ENCODE measurements at places on chromosomes 11 and 22.

DNA sequence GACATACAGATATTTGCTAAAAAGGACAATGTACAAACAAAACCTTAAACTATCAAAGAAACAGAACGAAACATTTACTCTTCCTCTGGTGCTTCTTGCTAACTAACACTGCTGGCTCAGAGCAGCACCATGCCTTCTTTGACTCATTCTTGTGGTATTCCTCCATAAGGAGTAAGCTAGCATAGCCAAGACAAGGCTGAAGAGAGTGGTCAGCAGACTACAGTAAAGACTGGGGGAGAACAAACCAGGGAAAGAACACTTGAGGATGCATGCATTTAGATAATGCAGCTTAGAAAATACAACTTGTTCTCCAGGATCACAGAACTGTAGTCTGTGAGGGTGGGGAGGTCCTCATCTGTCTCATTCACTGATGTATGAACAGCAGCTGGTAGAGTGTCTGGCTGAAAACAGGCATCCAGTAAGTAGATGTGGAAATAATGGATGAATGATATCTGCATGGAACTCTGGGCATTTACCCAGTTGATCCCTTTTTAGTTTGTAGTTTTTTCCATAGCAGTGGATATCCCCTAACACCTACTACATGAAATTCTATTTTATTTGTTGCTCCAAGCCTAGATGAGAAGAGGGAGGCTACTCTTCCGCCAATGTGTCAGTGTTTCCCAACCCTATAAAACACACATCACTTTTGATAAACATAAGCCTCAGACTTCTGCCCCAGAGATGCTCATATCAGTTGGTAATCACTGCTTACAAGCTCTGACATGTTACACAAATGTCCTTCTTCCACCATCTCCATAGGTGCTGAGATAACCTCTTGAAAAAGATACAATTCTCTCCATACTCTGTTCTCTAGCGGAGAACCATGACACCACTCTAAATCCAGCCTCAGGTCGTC is 7.3 kb downstream of the SNX19 start:
- DNase-seq, result no peak

DNA sequence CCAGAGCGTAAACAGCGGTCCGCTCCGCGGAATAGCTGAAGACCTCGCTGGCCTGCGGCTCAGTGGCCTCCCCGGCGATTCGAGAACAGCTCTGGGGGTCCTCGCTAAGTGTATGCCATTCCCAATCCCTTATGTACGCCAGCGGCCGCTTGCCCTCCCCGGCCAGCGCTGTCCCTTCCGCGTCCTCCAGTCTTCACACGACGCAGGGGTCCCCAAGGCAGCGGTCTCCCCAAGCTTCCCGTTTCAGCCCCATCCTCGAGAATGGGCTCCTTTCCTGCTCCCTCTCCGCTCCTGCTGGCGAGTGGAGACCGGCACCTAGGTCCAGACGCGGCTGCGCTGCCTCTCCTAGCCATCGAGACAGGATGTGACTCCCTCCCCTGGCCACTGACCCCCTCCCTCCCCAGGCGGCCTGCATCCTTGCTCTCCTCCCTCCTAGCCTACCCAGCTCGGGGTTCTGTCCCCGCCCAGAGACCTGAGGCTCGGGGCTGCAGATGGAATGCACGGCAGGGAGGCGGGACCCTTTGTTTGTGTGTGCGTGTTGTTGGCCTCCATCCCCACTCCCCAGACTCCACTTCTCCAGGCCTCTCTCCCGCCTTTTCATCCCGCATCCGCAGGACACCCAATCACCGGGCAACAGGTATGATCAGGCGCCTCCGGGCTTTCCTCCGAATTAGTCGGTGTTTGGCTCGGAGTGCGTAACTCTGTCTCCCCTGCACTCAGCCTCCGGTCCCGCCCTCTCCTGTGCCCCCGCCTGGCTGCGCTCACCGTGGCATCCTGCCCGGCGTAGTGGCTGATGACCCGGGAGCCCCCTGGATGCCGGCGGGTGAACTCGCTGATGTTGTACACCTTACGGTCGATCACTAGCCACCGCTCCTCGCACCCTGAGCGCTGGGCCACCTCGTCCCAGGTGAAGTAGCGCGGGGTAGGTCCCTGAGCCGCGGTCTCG is 740 bp downstream of the FADS1 start:
- DNase-seq, result peak; percentile 94

DNA sequence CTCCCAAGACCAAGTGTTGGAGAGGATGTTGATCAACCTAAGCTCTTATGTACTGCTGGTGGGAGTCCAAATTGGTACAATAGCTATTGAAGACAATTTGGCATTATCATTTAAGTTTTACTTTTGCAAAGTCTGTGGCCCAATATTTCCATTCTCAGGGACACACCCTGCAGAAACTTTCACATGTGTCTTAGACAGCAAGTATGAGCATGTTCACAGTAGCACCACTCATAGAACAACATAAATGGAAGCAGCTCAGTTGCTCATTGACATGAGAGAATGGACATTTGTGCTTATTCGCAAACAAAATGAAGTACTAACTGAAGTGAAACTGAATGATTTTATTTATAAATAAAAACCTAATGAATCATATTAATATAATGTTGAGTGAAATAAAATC is 135.5 kb downstream of the NOX4 start:
- DNase-seq, result no peak

DNA sequence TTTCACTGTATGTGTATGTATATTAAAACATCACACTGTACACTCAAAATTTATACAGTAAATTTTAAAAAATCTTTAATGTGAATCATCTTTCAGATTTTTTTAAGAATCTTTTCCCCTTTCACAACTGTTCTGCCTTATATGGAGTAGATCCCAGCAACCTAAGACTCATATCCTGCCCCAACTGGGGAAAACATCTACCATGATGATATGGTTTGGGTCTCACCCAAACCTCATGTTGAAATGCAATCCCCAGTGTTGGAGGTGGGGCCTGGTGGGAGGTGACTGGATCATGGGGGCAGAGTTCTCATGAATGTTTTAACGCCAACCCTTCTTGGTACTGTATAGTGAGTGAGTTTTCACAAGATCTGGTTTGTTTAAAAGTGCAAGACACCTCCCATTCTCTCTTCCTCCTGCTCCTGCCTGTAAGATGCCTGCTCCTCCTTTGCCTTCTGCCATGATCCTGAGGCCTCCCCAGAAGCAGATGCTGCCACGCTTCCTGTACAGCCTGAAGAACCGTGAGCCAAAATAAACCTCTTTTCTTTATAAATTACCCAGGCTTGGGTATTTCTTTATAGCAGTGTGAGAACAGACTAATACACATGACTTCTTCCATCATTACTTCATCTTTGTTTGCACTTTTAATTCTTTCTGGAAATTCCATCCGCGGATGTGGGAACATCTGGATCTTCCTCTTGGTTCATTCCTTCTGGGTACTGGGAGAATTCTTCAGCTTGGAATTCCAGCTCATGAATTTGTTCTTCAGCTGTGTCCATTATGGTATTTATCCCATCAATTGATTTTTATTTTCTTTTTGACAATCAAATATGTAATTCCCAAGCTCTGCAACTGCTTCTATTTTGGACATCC is 36.9 kb downstream of the LINC01488 start:
- no peak for DNase-seq

DNA sequence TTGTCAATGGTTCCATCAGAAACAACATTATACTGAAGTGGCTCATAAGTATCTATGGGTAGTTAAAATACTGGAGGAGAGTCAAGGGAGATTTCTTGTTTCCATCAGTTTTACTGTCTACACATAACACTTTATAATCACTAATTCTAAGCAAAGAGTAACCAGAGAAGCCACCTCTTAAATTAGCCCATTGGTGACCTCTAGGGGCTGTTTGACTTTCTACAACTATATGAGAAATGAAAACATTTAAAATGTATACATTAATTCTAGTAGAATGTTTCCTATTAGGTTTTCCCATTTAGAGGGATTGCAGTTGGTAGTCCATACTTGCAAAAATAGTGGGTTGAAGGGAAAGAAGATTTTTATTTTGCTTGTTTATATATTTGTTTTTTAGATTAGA is 504.3 kb downstream of the FAM181B start:
- no peak for DNase-seq

DNA sequence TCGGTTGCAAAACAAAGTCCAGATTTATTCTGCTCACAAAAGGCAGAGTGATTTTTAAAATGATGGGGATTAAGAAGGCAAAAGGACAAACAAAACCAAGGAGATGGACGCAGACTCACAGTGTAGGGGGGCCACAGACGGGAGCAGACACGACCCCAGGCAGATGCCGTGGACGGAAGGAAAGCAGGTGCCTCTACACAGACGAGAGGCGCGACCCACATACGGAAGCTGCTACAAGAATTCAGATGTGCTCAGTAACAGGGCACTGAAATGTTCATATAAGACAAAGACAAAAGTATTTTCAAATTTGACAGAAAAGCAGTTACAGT is 148.9 kb downstream of the BRD1 start:
- no peak for DNase-seq

- no peak for DNase-seq
These were observed 19.9 kb upstream of the BBOX1 start for GRCh38 chr11:27020751-27021150.

GRCh38 chr11:63747011-63747410 is 21.6 kb downstream of the ZFTA start:
- DNase-seq, result no peak

DNA sequence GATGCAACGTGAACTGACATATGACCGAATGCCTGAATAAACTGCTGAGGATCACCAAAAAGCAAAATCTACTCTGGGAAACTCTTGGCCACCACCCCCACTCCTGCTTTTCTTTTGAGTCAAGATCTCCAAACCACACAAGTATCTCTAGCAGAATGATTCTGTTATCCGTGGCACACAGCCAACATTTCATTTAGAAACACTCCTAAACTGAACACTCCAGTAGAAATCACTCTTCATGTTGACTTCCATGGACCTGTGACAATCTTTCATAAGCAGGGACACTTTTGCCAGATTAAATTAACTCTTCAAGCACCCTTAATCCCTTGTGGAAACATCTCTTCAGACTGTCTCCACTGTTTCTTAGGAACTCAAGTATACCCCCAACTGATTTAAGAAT is 44.4 kb downstream of the VSIG10L2 start:
- peak; percentile 27 for DNase-seq

DNA sequence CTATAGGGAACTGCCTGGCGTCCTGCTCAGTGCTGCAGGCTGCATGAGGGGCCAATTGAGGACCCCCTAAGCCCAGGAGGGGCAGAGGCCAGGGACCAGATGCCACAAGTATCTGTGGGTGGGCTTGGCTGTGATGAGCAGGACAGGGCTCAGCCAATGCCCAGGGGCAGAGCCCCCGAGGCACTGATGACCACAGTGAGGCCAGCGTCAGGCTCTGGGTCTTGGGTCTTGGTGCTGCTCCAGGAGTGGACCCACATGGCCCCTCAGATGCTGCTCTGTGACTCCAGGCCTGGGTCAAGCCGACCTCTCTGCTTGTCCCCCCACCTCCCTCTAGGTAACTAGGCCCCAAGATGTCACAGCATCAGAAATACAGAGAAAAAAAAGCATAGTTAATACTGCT is 50.6 kb downstream of the RTN4R start:
- no peak for DNase-seq

- no peak for DNase-seq
These were observed at the start of gene TAGLN for GRCh38 chr11:117199053-117199915. TSS of gene TAGLN (plus strand) at chr11:117199370. CDS start at chr11:117203014, 3,644 bp downstream.

- DNase-seq, result no peak
These were observed 1.2 kb upstream of the TIRAP start for GRCh38 chr11:126281666-126282175.

DNA sequence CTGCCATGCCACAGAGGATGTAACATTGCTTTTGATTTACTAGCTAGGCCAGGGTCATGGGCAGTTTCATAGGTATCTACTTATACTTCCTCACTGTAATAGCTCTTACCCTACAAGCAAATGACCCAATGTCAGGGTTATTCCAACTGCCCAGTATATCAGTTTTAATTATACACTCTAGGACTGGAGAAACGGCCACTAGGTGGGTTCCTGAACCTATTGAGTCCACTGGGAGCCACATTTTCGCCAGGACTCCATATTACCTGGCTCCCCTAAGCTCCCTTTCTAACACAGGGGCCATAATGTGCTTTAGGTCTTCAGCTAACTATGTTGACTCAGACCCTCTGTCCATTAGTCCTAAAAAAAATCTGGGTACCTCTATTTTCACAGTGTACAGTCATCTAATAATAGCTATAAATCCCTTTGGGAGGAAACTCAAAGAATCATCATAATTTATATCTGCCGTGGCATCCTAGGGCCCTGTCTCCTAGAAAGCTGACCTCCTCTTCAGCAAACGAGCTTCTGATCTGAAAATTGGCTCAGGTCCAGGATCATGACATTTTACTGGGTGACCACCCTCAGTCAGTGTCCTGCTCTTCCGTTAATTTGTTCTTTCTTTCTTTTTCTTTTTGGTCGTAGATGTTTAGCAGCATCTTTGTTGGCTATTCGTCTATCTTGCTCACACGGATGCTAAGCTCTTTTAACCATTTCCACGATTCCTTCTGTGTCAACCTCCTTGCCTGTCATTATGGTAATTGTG is 244.3 kb downstream of the FAM76B start:
- no peak for DNase-seq

DNA sequence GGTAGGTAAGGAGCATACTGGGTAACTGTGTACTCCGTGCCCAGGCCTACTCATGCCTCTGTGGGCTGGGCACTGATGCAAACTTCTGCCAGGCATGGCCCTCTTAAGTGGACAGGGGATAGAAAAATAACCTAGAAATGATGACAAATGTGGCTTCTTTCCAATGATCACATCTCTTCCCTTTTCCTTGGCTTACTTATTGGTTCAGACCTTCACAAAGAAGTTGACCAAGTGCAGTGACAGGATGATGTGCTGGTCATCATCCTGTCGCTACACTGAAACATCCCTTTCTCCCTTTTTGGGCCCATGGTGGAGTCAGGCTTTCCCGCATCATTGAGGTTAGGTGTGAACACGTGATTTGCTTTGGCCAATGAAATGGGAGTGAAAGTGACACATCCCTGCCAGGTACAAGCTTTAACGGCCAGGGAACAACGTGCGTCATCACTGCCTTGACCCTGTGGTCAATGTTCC is 31.8 kb upstream of the APOBEC3A start:
- no peak for DNase-seq

GRCh38 chr11:121672630-121673487 is 220.1 kb upstream of the SORL1-AS1 start:
- DNase-seq, result peak; percentile 54

DNA sequence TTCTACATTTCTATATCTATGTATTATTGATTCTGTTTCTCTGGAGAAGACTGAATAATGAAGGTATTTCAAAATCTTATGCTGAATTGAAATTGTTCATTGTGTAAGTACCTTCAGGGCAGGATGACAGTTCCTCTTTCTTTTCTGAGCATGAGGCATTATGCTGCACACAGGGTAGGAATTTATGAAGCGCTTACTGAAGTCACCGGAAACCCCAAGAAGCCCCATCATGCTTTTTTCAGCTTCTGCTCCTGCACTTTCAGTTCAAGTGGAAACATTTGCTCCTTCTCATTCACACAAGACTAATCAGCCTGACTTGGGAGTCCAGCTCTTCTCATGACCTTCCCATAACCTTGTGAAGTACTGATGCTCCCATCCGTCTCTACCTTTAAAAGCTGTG is 314.7 kb upstream of the SORL1-AS1 start:
- no peak for DNase-seq

All from NCI-H1092 treated with DMSO at 0.1 percent for 48 hours (cell line).